GM23338 (cell line): ENCODE measurements at places on chromosomes 1 and 21. TPM values are rescaled to one million over a fixed set of nuclear protein-coding genes. Genes with fewer than 3 reads are reported as not detected.

NOS1AP gene
- total RNA-seq = 3.5 and 5.8 TPM in 2 replicates

MYBPH gene
- not detected in 2 replicates for total RNA-seq

RGS16 gene
- 15.4 and 18.2 TPM in 2 replicates for total RNA-seq

SPRR2B gene
- total RNA-seq = not detected in 2 replicates

AMY1C gene
- not detected in 2 replicates for total RNA-seq

BRDT gene
- 0.19 and 0.80 TPM in 2 replicates for total RNA-seq

GREM2 gene
- 0.12 and 0.21 TPM in 2 replicates for total RNA-seq

GBP7 gene
- total RNA-seq = not detected in 2 replicates

NSL1 gene
- total RNA-seq = 61.0 and 96.8 TPM in 2 replicates

MXRA8 gene
- 11.7 and 17.2 TPM in 2 replicates for total RNA-seq

- no peak for DNase-seq
- H3K36me3 ChIP-seq = no peaks in the 10 kb centered on the region
- H3K4me3 ChIP-seq = no peak overlapping the region
- H3K27me3 ChIP-seq = no peaks in the 10 kb centered on the region
Observed at GRCh38 chr1:53467391-53467790, 8.2 kb downstream of the DMRTB1 start.

DNA sequence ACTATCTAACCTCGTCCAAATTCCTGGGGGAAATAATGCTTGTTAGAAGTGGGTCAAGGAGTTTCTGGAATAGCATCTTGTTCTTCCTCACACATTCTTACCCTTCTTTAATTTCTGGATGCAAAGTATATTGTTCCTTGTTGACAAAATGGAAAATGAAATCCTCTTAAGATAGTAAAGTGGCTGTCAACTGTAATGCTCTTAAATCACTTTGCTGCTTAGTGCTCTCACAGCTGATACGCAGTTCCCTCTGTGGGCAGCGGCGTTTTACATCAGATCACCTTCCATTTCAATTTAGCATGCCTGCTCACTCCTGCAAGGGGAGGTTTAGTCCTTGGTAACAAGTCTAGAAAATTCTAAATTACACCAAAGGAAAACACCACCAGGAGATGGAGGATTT, 113.1 kb downstream of the DNM3 start:
- peaks cover 12% of the 10 kb centered on the region for H3K4me1 ChIP-seq
- H3K27ac ChIP-seq = no peak overlapping the region
- H3K36me3 ChIP-seq = no peaks in the 10 kb centered on the region

GRCh38 chr1:200217703-200218102, 190.2 kb downstream of the NR5A2 start:
- no peak overlapping the region for H3K4me3 ChIP-seq
- DNase-seq = no peak
- H3K36me3 ChIP-seq = no peaks in the 10 kb centered on the region
- no peaks in the 10 kb centered on the region for H3K27me3 ChIP-seq
- H3K27ac ChIP-seq = no peak overlapping the region

GRCh38 chr1:17244821-17245740, 3.8 kb upstream of the PADI3 start:
- H3K36me3 ChIP-seq = no peaks in the 10 kb centered on the region
- DNase-seq = no peak
- H3K4me1 ChIP-seq = peaks cover 5% of the 10 kb centered on the region; the same call in 1 of the 2 replicates
- H3K27me3 ChIP-seq = no peaks in the 10 kb centered on the region
- H3K27ac ChIP-seq = no peak overlapping the region

- H3K4me3 ChIP-seq = no peak overlapping the region
- H3K4me1 ChIP-seq = peaks cover 35% of the 10 kb centered on the region
- DNase-seq = no peak
- H3K27me3 ChIP-seq = no peaks in the 10 kb centered on the region
- no peak overlapping the region for H3K27ac ChIP-seq
Observed at GRCh38 chr21:27693376-27693775, 726.5 kb upstream of the ADAMTS5 start.

DNA sequence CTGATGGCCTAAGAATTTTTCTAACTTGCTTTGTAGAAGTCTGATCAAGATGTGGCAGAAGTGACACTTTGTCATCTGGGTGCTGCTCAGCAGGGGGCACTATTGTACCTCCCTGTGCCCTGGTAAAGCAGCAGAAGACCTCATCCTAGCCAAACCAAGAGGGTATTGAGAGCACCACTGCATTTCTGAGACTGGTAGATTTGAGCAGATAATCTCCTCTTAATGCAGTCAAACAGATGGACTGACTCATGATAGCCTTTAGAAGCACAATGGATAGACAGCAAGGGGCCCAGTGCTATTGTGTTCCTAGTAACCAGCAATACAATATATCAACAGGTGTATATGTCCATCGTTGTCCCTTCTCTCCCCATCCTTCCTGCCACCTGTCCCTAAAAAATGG, 5.7 kb downstream of the TPM3 start:
- peak; percentile 79 for DNase-seq
- H3K27me3 ChIP-seq = no peaks in the 10 kb centered on the region
- peak overlapping the region; percentile 93; the same call in 1 of the 2 replicates for H3K27ac ChIP-seq
- peak overlapping the region; percentile 42 for H3K4me3 ChIP-seq
- H3K4me1 ChIP-seq = peaks cover 31% of the 10 kb centered on the region

DNA sequence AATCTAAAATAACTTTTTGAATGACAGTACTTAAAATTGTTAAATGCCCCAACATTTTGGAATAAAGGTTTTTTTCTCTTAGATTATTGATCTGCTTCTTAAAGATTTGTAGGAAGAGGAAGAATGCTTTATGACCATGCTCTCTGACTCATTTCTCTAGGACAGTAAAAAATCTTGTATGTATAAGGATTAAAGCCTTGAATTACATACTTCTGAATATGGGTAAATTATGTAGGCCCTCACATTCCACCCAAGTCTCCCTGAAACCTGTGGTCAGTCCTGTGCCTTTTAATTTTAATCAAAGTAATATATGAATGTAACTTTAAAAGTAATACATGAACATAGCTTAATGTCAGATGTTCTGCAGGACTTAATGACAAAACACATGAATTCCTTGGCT, 50.5 kb downstream of the ABCD3 start:
- no peaks in the 10 kb centered on the region for H3K4me1 ChIP-seq
- no peak overlapping the region for H3K4me3 ChIP-seq
- no peaks in the 10 kb centered on the region for H3K27me3 ChIP-seq
- H3K36me3 ChIP-seq = no peaks in the 10 kb centered on the region

GRCh38 chr1:155379180-155379579, 58.5 kb downstream of the RUSC1 start:
- no peak for DNase-seq
- no peak overlapping the region for H3K4me3 ChIP-seq
- no peaks in the 10 kb centered on the region for H3K27me3 ChIP-seq
- H3K4me1 ChIP-seq = peaks cover 8% of the 10 kb centered on the region
- H3K27ac ChIP-seq = no peak overlapping the region

GRCh38 chr1:147492207-147492606, 49.1 kb upstream of the BCL9 start:
- no peaks in the 10 kb centered on the region for H3K27me3 ChIP-seq
- no peak overlapping the region for H3K4me3 ChIP-seq
- no peaks in the 10 kb centered on the region for H3K4me1 ChIP-seq
- no peaks in the 10 kb centered on the region for H3K36me3 ChIP-seq
- H3K27ac ChIP-seq = no peak overlapping the region
